ENCODE measurements at places on chromosomes 3 and 15. TPM values are rescaled to one million over a fixed set of nuclear protein-coding genes. Genes with fewer than 3 reads are reported as not detected.

The SCAPER gene
- 58.0 TPM for total RNA-seq

The TF gene
- total RNA-seq: 2.3 TPM

The MNS1 gene
- total RNA-seq: not detected

The HRG gene
- not detected for total RNA-seq

The PLCB2 gene
- total RNA-seq: 2.6 TPM

The MYRIP gene
- total RNA-seq: 1.8 TPM

The ITIH4 gene
- 8.0 TPM for total RNA-seq

GRCh38 chr3:86723433-86723832, 267.5 kb downstream of the VGLL3 start:
- no peak overlapping the region for H3K27ac ChIP-seq
- H3K4me1 ChIP-seq: no peaks in the 10 kb centered on the region
- H3K36me3 ChIP-seq: no peaks in the 10 kb centered on the region

GRCh38 chr3:133871368-133872090, 24.2 kb downstream of the RAB6B start:
- H3K27ac ChIP-seq: no peak overlapping the region
- H3K27me3 ChIP-seq: peaks cover 8% of the 10 kb centered on the region
- H3K4me3 ChIP-seq: no peak overlapping the region
- DNase-seq: no peak
- H3K4me1 ChIP-seq: peaks cover 33% of the 10 kb centered on the region

DNA sequence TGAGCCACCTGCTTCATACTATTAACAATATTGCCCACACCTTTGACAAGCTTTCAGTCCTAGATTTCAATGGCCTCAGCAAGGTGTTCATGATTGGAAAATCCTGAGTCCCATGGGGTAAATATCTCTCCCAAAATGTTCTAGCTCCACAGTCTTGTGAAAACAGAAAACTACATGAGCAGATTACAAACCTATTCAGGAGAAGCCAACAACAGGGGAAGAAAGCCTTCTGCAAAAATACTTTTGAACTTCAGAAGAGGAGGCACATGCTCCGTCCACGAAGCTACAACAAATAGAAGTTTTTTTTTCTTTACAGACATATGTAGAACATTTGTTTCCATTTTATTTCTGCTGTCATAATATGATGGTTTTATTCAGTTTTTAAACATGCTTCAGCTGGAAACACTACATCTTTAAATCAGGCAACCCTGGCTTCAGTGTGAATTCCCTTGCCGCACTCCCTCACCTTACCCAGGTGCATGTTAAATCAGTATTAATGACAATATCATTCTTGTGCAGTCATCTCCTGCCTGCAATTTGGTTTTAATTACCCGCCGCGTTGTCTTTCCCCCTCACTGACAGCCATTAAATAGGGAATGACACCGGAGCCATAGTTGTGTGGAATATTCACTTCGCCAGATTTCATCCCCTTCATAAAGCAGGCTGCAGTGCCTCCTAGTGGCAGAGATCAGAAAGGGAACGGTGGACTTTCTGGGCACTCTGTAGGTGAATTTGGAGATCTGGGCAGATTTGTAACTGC, 725.5 kb upstream of the ARRDC4 start:
- H3K4me1 ChIP-seq: no peaks in the 10 kb centered on the region
- peaks cover 3% of the 10 kb centered on the region for H3K27me3 ChIP-seq
- H3K4me3 ChIP-seq: no peak overlapping the region
- no peak overlapping the region for H3K27ac ChIP-seq
- DNase-seq: peak; percentile 72
